GF-D8 (cell line): ENCODE measurements at places on chromosomes 7 and 10.

GRCh38 chr7:137923380-137923779, 76.6 kb upstream of the DGKI start:
- no peak for DNase-seq

DNA sequence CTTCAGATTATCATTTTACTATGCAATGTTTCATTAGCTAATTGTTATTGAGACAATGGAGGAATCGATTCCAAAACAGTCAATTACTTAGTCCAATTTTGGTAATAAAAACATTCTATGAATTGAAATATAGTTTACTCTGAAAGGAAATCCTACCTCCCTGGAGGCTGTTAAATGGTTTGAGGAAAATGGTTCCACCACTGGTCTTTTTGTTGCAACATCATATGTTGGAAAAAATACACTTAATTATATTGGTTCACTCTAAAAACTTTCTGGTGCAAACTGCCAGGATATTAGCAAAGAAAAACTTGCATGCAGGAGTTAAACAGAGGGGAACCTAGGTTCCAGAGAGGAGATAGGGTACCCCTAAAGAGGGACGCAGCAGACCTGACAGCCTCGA, 267.3 kb upstream of the LYZL1 start:
- no peak for DNase-seq

DNA sequence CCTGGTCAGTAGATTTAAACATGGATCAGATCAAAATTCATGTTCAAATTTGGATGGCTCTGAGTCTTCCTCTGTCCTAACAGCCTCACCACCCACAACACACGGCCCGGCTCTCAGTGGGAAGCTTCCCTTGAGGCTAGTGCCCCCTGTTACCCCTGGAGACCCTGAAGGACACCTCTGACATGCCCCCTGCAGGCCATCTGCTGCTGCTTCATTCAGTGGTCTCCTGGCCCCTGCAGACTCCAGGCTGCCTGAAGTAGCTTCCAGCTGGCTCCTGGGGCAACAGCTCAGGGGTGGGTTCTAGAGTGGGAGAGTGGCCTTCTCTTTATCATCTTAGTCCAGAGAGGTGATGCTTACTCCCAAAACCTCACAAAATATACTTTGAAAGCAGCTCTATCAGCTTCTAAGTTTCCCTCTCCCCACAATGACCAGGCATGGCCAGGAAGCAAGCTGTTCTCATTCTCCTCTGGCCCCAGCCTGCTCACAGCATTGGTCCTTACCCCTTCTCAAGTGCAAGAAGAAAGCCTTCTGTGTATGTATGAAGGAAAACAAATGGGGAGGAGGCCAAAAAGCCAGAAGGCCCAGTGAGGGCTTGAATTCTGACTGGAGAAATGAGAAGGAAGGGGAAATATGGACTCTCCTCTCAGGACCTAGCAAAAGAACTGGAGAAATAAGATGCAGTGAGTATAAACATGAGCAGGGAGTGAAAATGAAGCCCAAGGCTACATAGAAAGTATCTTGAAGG, 189.6 kb upstream of the INHBA start:
- DNase-seq = no peak

GRCh38 chr10:8392216-8392615, 337.7 kb downstream of the GATA3 start:
- no peak for DNase-seq

- DNase-seq = no peak
Measured at GRCh38 chr10:31479752-31480151, 160.7 kb downstream of the ZEB1 start.

DNA sequence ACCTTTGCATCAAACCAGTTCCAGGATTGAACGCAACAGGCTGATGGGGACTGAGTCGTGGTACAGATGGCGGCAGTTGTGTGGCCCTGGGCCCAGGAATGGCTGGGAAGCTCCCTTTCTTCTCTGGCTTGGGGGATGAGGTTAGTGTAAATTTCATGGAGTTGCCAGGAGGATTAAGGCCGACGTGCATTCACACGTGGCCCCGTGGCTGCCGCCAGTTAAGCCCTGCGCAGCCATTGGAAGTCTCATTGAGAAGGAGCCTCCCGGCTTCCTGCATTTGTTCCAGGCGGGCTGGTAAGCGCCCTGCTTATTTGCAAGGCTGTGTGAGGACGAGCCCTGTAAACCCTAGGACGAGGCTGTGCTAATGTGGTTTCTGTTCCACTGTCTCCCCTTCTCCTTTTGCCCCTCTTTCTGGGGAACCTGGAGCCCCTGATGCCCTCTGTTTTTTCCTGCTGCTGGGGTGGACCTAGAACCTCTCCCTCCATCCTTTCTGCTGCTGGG, 174.7 kb upstream of the TNRC18 start:
- no peak for DNase-seq

DNA sequence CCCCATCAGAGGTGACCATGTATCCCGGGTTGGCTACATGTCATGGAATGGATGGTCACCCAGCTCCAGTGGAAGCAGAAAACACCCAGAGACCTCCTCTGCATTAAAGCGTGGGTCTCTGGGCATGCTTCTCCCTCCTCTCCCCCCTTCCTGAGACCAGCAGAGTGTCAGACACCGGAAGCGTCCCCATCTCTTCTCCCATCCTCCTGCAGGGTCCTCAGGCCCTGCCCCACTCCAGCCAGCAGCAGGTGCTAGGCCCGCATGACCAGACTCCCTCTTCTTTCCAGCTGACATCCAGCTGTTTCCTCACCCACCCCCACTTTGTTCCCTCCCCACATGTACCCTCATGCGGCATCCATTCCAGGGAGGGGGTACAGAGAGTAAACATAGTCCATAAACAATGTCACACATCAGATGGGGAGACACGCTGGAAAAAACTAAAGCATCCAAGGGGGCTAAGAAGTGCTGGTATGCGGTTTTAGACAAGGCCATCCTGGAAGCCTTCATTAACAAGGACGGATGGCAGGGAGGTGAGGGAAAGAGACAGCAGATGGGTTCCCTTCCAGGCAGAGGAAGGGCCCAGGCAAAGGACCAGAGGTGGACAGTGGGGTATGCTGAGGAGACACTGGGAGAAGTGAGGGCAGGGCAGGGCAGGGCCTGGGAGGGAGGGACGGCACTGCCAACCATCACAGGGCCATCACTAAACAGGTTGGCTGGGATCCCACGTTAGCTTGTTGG, 12.5 kb upstream of the SLC18A3 start:
- DNase-seq = no peak

- DNase-seq = no peak
Measured at GRCh38 chr10:124142960-124143359, 49.6 kb upstream of the CHST15 start.

DNA sequence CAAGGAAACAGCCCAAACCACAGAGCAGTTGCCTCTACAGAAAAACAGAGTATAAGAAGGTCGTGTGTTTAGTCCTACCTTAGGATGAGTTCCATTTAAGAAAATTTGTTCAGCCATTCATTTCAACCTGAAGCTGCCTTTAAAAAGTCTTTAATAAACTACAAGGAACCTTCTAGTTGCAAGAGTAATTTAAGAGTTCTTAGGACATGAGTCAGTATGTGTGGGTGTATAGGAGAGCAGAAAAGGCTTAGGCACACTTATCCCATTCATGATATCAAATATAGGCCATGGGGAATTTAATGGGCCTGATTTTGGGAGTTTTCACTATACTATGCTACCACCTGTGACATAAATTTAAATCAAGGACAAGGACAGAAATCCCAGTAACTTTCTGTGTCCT, 496.8 kb downstream of the TFEC start:
- no peak for DNase-seq

DNA sequence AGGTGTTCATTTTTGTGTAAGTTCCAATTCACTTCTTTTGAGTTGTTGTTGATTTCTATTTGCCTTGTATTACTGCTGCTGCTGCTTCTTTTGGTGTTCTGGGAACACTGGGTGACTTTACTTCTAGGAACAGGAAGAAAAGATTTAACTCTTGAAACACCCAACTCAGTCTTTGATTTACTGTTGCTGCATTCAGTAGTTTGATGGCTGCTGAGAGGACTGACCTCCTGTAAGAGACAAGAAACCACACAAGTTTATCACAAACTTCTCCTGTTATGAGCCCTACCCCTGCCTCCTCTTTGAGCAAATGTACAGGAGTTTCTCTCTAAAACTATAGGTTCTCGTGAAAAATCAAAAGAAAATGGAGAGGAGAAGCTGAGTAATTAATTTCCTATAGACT, 161.7 kb downstream of the CTTNBP2 start:
- no peak for DNase-seq

DNA sequence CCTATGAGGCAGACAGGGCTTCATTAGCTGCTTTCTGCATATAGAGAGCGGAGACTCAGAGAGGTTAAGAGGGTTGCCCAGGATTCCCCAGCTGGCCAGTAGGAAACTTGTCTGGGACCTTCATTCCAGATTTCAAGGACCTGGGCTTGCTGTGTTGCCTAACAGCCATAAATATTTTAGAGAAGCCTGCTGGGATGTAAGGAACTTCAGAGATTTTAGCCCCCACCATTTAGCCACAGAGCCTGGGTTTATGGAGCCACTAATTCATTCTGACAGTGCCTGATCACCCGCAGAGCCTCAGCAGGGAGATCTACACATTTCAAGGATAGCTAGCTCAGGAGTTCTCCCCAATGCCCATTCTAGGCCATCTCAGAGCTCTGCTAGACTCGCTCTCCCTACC, 56.6 kb upstream of the TRUB1 start:
- DNase-seq = no peak
